ENCODE measurements at places on chromosomes 2 and 18.
A peak's percentile ranks its signal among the peaks of the same experiment; 100 is the strongest.

DNA sequence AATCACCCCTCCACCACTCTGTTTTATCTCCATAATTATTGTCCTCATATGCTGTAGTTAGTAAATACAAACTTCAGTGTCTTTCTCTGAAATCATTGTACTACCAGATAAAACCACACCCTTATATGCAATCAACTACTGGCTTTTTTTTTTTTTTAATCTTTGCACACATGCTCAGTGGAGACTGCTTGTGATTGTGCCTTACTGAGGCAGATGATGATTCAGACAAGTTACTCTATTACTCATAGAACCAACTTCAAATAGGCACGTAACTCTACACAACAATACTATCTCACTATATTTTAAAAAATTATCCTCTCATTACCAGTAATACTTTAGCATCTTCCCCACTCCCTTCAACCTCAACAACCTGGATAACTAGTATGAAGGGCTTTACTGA lies 1278.4 kb upstream of the PIK3C3 start:
- no peak for DNase-seq

DNA sequence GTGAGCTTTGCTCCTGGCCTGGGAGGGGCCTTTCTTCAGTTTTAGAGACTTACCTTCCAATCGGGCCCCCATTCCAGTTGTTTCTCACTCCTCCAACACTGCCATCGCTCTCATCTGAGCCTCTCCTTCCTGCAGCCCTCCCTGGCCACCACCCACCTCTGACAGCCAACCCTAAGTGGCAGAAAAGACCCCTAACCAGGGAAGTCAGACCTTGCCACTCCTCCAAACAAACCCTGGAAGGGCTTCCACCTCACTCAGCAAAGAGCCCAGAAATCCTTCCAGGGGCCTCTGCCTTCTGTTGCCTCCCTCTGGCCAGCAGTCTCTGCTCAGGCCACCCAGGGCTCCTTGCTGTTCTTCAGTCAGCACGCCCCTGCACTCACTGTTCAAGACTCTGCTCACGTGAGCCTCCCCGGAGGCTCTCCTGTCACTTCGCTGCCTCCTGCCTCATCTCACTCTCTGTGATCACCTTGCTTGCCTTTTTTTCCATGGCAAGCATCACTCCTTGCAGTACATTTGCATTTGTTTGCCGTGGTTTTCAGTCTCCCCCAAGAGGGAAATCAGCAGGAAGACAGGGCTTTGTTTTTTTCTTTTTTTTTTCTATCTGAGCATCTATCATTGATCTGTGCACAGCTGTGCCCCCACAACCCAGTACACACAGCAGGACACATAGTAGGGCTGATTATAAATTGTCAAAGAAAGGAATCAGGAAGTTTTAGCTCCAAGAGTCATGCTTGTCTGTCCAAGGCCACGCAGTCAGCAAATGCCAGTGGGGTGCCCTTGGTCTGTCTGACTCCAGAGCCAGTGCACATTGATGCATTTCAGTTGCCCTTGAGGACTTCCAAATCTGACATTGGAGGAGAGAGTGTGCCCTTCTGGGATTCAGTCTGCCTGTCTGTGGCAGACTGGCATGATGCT lies 83.9 kb downstream of the INHBB start:
- DNase-seq: no peak

- no peak for DNase-seq
Observed at GRCh38 chr18:22141211-22141610, 28.2 kb upstream of the GATA6 start.

- DNase-seq: no peak
Observed at GRCh38 chr2:38792751-38793150, 14.7 kb downstream of the GEMIN6 start.

- DNase-seq: no peak
Observed at GRCh38 chr2:169771612-169772011, 27.1 kb upstream of the SSB start.

DNA sequence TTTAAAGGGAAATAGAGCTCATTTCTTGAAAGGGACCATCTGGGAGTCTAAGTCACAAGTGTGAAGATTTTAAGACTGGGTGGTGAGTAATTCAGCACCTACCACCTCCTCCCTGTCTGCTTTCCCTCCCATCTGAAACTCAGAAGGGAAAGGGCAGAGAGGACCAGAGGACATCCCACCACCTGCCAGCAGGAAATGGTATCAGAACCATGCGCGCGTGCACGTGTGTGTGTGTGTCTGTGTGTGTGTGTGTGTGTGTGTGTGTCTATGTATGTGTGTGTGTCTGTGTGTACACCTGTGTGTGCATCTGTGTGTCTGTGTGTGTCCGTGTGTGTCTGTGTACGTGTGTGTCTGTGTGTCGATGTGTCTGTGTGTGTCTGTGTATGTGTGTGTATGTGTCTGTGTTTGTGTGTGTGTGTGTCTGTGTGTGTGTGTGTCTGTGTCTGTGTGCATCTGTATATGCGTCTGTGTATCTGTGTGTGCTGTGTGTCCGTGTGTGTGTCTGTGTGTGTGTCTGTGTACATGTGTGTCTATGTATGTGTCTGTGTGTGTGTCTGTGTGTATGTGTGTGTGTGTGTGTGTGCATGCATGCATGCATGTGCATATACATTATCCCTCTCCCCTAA lies 76.8 kb downstream of the ZFP36L2 start:
- no peak for DNase-seq

DNA sequence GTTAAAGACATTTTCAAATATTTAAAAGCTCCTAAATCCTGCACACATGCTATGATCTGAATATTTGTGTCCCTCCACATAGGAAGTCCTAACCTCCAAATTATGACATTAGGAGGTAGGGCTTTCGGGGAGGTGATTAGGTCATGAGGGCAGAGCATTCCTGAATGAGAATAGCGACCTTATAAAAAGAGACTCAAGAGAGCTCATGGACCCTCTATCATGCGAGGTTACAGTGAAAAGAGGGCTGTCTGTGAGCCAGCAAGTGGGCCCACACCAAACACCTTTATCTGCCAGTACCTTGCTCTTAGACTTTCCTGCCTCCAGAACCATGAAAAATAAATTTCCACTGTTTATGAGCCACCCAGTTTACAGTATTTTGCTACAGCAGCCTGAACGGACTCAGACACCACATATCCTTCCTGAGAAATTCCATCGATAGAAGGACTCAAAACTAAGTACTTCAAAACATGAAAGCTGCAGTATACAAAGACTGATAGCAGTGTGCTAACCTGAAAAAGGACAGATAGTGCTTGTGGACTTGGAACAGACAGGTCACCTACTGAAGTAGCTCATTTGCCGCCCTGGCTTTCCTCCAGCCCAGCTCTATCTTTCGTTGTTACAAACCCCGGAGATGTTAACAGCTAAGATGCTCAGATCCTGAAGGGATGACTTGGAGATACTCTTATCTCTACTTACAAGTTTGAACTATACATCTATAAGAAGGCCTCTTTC lies 13.8 kb downstream of the FAM210A start:
- DNase-seq: no peak

DNA sequence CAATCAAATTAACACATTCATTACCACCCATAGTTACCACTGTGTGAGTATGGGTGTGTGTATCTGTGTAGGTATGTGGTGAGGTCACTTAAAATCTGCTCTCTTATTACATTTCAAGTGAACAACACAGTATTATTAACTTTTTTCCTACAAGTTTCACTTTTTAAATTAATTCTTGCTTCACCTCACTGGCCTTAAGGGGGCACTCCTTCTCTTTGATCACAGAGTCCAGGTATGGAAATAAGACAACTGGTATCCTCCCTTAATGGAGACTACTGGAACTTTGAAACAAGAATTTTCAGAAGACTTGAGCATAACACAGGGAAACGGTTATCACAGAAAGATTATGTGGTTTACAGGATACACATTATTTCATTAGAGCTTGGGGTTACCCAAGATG lies 255.8 kb downstream of the ASXL3 start:
- DNase-seq: no peak

DNA sequence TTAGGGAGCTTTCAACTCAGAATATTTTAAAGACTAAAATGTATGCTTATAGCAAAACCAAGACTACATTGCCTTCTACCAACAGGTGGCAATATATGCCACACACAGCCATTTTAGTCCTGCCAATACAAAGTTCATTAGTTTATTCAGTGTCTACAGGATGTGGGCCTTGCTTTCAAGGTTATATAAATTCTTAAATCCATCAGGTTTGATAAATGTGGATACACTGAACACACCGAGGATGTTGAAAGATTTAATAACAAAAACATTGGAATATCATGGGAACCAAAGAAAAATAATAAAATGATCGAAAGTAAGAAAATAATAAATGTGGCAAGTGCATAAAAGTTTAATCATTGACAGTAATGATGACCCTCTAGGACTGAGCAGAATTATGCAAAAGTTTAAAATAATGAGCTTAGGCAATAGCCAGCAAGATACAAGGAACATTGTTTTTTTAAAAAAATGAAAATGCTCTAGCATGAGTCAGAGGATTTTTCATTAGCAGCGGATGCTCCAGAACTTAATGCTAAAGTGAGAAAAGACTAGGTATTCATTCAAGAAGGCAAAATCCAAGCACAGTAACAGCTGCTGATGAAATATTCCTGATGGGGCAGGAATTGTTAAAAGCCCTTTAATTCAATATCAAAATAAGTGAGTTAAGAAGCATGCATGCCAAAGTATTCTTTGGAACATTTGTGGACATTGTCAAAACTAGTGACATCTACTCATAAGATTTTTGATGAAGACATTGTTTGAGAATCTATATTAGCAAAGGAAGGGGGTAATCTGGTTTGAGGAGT lies 14.2 kb downstream of the SCN9A start:
- DNase-seq: no peak

- no peak for DNase-seq
Observed at GRCh38 chr2:225122583-225123486, 80.6 kb upstream of the DOCK10 start.

DNA sequence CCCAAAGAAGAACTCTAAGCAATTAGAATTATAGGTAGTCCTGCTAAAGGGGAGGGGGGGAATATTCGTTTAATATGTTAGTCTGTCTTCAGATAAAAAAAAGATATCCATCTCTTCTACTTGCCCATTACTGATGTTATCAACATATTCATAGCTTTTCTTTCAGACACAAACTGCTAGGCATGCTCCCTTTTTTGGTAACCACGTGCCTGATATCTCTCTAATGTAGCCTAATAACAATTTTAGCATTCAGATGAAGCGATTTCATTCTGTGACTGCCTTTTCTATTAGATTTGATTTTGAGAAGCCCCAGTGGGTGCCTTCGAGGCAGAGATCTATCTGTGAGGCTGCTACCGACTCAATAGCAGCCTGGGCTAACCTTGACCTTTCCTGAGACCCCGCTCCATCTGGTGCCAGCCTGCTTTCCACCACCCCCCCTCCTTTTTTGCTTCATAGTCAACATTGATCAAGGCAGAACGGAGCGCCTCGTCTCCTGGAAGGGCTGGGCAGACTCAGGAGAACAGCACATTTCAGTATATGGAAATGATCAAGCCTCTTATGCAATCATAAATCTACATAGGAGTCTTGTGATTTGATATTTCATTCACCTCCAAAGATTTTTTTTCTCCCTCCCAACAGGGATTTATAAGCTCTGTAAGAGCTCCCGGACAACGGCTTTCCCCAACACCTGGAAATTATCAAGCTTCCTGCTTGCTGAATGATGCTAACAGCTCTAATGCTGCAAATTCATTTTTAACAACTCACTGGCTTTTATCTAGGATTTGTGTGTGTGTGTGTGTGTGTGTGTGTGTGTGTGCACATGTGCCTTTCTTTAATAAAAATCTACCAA lies 14.7 kb upstream of the BCL11A start:
- no peak for DNase-seq

DNA sequence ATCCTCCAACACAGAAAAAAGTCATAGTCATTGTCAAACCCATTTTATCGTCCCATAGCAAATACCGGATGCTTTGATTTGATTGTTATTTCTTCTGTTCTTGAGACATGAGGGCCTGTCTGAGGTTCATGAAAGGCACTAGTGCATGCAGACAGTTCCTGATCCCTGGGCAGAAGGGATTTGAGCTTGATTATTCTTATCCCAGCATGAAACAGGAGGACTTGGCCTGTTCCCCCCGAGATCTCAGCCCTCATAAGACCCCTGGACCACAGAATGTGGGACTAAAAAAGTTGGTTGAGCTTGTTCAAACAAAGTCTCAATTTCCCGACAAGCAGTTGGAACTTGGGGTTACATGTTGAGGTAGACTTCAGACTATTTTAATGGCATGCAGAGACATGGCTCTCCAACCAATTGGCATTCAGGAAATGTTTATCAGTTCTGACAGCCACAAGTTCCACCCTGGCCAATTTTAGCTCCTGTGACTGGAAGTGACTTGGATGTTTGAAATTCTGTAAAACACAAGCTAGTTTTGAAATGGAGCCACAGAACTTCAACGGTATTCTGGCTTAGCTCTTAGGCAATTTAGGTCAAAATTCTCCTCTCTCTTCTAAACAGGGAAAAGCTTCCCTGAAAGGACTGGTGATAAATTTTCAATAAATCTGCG lies 366.9 kb upstream of the SLC14A2 start:
- DNase-seq: no peak

GRCh38 chr2:241814643-241815476 lies 5.9 kb downstream of the NEU4 start:
- no peak for DNase-seq

- no peak for DNase-seq
Observed at GRCh38 chr2:230821261-230821990, 43.3 kb upstream of the ITM2C start.

DNA sequence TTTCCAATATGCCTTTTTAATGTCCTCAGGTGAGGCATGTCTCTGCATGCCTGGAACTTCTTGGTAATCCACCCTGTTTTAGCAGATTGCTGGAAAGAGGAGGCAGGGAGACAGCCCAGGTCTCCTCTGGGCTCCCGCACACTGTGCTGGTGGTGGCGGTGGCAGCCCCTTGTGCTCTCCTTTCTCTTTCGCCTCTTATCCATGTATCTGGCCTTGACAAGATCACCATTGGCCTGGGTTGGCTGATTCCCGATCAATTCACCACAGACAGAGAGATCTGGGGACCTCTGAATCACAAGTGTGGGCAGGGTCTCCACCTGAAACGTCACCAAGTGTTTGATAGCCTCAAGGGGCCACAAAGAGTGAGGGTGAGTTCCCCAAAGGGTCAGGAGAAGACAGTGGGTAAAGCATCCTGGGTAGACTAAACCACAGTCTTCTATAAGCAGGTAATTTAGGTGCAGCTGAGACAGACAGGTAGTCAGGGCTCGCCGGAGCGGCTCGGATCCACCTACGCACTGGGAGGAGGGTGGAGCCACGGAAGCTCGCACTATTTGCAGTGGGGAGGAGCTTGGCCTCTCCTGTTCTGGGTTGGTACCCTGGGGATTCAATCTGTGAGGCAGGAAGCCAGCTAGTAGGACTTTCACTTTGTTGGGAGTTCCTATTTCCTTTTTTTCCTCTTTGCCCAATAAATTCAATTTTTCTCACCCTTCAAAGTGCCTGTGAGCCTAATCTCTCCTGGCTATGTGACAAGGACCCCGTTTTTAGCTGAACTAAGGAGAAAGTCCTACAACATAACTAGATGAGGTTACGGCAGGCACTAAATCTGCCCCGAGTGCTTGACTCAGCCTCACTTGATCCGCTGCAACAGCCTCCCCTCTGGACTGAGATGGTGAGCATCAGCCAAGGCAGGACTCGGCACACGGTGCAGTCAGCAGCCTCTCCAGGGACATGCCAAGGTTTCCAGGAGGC lies 57.6 kb downstream of the SLC4A3 start:
- DNase-seq: peak; percentile 7

- no peak for DNase-seq
Observed at GRCh38 chr2:120029672-120030640, 17.1 kb downstream of the EPB41L5 start.

Measured in stimulated activated CD8-positive, alpha-beta memory T cell treated with anti-CD3 and anti-CD28 coated beads, Interleukin-4, amount 100 ng/mL, for 1 hour (primary cell).